Amygdala (tissue), 56 donors: ENCODE measurements at places on chromosomes 12 and 14.

GRCh38 chr14:99803803-99804202, 10.6 kb downstream of the EML1 start:
- no peak for DNase-seq

- no peak for DNase-seq
Measured at GRCh38 chr12:105982022-105982421, 156.7 kb downstream of the NUAK1 start.

DNA sequence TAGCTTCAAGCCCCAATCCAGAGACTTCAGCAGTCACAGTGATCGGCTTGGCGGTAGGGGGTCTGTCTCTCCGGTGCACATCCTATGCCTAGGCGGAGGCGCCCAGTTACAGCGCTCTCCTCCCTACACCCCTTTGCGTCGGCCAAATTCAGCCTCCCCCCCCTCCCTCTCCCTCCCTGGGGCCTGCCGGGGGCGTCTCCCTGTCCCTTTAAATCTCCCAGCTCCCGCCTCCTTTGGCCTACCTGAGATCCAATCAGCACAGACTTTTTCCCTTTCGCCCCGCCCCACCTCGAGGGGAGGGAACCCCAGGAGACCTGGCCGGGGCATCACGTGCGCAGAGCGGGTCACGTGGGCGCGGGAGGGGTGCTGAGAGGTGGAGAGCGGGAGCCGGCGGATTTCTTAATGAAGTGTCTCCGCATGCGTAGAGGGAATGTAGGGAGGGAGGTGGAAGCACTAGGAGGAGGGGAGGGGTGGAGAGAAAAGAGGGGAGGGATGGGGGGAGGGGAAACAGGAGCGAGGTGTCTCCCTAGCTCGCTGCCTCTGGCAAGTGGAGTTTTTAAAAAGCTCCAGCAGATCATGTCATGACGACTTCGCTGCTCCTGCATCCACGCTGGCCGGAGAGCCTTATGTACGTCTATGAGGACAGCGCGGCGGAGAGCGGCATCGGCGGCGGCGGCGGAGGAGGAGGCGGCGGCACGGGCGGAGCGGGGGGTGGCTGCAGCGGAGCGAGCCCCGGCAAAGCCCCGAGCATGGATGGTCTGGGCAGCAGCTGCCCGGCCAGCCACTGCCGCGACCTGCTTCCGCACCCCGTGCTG, at the start of gene HOXC13:
HOXC13 (plus strand) TSS at position 506 of the 815 bp plus-strand sequence; CDS start at position 582, 76 bp downstream.
- no peak for DNase-seq

DNA sequence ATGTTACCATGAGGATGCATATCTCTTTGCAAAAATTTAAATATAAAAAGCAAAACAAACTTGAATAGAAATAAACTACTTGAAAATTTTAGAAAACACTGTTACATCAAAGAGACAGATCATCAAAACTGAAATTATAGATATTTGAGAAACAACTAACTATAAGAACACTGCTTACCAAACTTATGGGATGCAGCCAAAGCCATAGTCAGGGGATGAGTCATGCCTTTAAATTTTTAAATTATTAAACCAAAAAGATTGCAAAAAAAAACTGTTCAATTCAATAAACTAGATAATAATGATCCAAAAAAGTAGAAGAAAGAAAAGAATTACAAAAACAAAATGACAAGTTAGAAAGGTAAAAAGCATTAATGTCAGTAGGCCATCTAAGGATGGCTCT, 7.5 kb downstream of the BDKRB2 start:
- DNase-seq: no peak

DNA sequence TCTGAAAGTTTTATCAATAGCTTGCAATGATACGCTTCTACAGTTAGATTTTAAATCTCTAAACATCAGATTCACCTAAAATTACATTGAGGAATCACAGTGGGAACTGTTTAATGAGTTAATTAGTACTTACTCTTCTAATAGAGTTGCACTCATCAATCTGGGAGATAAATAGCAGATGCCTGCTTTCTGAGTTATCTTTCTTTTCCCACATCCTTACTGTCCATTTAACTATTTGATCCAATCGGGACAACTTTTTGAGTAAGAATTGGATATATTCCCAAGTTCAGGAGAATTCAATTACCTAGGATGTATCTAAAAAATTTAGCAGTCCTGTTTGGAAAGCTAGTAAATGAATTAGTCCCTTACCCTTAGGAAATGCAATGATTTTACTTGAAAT, 162.3 kb downstream of the KCNH5 start:
- no peak for DNase-seq

GRCh38 chr12:121917950-121918678, at the start of gene CFAP251:
TSS of gene CFAP251 (plus strand) at chr12:121918592. CDS start at chr12:121921306, 2,714 bp downstream.
- DNase-seq: peak; percentile 91

DNA sequence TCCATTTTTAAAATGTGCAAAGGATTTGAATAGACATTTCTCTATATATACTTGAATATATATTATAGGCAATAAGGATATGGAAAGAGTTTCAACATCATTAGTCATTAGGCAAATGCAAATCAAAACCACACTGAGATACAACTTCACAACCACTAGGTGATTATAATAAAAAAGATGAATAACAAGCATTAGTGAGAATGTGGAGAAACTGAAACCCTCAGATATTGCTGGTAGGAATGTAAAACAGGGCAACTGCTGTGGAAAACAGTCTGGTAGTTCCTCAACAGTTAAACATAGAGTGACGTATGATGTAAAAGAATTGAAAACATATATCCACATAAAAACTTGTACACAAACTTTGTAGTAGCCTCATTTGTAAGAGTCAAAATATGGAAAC, 11.7 kb upstream of the BATF start:
- DNase-seq: no peak

DNA sequence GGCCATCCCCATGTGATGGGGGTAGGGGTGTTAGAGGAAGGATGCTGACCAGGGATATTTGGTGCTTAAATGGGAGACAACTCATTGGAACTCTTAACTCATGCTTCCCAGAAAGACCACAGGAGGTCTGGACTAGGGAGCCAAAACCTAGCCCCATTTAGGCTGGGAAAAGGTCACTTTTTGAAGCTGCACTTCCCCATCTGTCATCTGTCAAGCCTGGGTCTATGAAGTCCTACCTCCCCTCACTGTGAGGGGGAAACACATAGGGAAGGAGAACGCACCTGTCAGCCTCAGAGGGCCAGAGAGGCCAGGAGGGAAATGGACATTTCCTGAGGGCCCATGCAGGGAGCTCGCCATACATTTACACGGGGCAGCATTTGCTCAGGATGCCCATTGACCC, 321.0 kb downstream of the BCL11B start:
- no peak for DNase-seq

DNA sequence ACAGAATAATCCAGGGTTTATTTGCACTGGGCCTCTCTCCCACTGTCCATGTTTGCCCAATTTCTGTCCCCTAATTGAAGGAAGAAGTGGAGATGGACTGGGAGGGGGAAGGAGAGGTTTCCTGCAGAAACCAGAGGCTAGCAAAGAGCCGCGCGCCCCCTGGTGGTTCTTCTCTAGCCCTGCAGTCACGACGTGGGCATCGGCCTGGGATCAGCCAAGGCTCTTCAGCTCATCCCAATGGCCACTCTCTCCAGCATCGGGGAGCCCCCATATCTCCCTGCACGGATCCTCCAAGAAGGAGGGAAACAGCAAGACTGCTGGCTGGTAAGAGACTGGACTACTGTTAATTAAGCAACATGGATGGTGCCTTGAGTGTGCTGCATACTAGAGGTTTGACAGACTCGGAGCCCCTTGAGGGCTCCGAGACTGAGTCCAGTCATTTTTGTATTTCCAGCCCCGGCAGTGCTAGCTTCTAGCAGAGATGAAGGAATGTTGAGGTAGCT, 18.7 kb downstream of the ZBTB39 start:
- DNase-seq: peak; percentile 56

- no peak for DNase-seq
Measured at GRCh38 chr14:22555384-22556011, 33.5 kb downstream of the DAD1 start.

GRCh38 chr12:91077228-91077954, 19.6 kb upstream of the KERA start:
- DNase-seq: no peak

GRCh38 chr14:43898687-43899086, 608.4 kb downstream of the FSCB start:
- DNase-seq: no peak

- no peak for DNase-seq
Measured at GRCh38 chr14:101230161-101230850, 326.8 kb upstream of the RTL1 start.

DNA sequence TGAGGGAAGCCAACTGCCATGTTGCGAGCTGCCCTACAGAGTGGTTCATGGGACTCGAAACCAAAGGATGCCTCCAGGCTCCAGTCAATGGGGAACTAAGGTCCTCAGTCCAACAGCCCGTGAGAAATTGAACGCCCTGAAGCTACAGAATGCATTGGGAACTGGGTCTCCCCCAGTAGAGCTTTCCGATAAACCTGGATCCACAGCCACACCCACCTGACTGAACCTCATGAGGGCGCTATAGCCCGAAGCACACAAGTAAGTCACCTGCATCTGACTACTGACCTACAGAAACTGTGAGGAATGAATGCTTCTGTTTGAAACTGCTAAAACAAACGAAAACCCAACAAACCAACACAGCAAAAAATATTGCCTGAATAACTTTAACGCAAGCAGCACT, 1297.7 kb downstream of the AACS start:
- no peak for DNase-seq

DNA sequence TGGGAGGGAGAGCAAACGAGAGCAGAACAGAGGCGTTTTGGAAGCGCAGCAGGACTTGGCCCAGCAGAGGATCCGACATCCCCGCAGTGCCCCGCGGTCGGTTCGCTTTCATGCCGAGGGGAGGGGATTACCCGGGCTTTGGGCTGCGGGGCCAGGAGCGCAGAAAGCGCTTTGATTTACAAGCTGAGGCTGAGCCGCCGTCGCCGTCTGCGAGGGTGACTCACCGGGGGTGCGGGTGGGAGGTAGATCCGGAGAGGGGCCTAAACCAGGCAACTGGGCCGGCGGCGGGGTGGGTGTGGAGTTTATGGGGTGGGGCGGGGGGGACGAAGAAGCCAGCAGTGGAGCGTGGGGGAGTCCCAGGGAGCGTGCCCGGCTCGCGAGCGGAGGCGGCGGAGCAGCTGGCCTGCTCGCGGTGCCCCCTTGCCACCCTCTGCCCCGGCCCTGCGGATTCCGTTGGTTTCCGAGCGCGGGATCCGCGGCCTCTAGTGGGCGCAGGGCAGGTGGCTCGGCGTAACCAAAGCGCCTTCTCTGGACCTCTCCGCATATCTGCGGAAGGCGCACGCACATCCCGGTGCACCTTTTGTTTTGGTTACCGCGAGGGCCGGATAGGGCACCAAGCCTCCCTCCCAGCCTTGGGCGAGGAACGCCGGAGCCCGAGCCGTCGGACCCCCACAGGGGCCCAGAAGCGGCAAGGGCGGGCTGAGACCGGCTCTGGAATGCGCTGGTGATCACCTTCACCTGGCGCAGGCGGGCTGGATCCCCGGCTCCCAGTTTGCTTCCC, 2.6 kb downstream of the SIX4 start:
- no peak for DNase-seq

GRCh38 chr12:107894589-107894988, 120.1 kb downstream of the ASCL4 start:
- no peak for DNase-seq

DNA sequence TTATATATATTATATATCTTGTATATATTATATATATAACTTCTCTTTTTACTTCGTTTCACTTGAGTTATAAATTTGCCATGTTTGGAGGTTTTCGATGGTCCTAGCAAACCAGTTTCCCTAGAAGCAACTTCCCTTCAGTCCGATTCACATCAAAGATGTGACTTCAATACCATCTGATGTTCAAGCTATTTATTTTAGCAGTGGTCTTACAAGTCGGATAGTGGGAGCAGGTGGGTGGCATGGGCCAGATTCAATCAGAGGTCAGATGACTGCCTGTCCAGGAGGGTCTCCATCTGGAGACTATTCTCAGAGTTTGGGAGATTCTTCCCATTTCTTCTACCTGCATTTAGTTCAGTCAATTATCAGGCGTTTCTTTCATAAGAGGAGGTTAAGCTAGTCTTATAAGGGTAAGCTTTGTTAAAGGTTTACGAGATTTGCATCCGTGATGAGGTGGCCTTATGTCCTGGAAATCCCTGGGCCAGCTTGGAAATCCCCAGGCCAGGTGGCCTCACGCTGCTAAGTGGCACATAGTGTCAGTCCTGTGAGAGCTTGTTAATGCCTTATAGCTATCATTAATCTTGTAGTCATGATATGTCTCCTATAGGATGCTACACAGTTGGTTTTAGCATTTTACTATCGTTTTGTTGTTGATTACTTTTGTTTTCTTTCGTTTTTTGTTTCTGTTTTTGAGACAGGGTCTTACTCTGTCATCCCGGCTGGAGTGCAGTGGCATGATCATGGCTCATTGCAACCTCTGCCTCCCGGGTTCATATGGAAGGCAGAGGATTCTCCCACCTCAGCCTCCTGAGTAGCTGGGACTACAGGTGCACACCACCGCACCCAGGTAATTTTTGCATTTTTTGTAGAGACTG, 145.8 kb downstream of the BICD1 start:
- no peak for DNase-seq

GRCh38 chr12:25833657-25834056, 124.8 kb upstream of the RASSF8 start:
- DNase-seq: no peak

- no peak for DNase-seq
Measured at GRCh38 chr14:43754838-43755237, 752.2 kb downstream of the FSCB start.

DNA sequence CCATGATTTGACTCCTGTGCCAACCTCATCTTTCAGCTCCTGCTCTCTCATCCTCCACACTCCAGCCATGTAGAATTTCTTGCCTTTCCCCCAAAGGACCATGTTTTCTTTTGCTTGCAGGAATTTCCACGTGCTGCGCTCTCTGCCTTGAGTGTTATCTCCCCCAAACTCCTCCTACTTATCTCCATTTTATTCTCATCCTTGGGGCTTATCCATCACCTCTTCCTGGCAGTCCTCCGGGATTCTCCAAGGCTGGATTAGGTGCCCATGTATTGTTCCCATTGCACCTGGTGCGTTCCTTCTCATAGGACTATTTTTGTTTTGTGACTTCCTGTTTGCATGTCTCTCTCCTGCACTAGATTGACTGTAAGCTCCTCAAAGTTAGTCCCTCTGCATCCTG, 7.0 kb upstream of the MAX start:
- DNase-seq: no peak

DNA sequence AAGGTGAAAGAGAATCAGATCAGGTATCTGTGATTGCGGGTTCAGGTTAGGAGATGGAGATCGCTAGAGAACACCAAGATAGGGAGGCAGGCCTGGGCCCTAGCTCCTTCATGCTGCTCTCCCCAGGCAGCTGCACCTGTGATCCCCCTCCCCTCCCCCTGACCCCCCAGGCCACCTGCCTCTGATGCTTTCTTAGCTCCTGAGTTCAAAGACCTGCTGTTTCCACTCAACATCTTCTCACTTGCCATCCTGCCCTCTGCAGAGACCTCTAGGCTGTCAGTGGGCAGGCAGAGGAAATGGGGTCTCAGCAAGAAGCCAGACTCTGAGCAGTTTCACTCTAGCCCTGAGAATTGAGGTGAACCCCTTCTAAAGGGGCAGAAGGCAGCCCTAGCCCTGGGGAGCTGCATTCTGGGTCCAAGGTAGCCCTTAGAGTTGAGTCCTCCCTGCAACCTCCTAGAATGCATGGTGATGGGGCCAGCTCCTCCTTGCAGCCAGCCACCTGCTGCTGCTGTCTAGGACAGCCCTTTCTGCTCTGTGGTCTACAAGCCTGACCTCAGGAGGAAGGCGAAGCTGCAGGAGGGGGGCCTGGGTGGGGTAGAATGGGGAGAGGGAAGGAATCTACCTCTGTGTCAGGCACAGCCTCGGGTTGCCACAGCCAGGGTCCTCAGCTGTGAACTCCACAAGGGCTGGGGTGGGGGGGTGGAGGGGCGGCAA, 6.4 kb upstream of the SLC48A1 start:
- DNase-seq: no peak

GRCh38 chr12:5588176-5588575, 156.3 kb downstream of the NTF3 start:
- DNase-seq: no peak

- no peak for DNase-seq
Measured at GRCh38 chr12:88371416-88372183, 208.7 kb downstream of the KITLG start.
